ENCODE measurements at places on chromosomes 3 and 15. TPM values are rescaled to one million over a fixed set of nuclear protein-coding genes. Genes with fewer than 3 reads are reported as not detected.

Gene ALG3
- 33.6 TPM for total RNA-seq

- H3K36me3 ChIP-seq, result no peaks in the 10 kb centered on the region
- DNase-seq, result no peak
- H3K27ac ChIP-seq, result no peak overlapping the region
- no peak overlapping the region for H3K4me3 ChIP-seq
- no peaks in the 10 kb centered on the region for H3K27me3 ChIP-seq
These were observed 96.2 kb downstream of the ECT2 start for GRCh38 chr3:172846706-172847105.

GRCh38 chr15:41474941-41475340 is 18.7 kb upstream of the ITPKA start:
- no peak overlapping the region for H3K4me3 ChIP-seq
- peaks cover 53% of the 10 kb centered on the region for H3K36me3 ChIP-seq
- H3K27ac ChIP-seq, result no peak overlapping the region
- H3K4me1 ChIP-seq, result no peaks in the 10 kb centered on the region
- H3K27me3 ChIP-seq, result no peaks in the 10 kb centered on the region

- H3K27ac ChIP-seq, result no peak overlapping the region
- peaks cover 5% of the 10 kb centered on the region for H3K4me1 ChIP-seq
- DNase-seq, result no peak
- no peak overlapping the region for H3K4me3 ChIP-seq
- H3K27me3 ChIP-seq, result no peaks in the 10 kb centered on the region
These were observed 57.8 kb upstream of the NUDT16 start for GRCh38 chr3:131323792-131324191.

Data from kidney (tissue), 22 donors.